Liver (tissue), 10 donors: ENCODE measurements at places on chromosomes 11 and 22. TPM values are rescaled to one million over a fixed set of nuclear protein-coding genes. Genes with fewer than 3 reads are reported as not detected.
A peak's percentile ranks its signal among the peaks of the same experiment; 100 is the strongest.

DNHD1 gene
- polyA plus RNA-seq: 6.3 TPM

CEND1 gene
- not detected for polyA plus RNA-seq

DNA sequence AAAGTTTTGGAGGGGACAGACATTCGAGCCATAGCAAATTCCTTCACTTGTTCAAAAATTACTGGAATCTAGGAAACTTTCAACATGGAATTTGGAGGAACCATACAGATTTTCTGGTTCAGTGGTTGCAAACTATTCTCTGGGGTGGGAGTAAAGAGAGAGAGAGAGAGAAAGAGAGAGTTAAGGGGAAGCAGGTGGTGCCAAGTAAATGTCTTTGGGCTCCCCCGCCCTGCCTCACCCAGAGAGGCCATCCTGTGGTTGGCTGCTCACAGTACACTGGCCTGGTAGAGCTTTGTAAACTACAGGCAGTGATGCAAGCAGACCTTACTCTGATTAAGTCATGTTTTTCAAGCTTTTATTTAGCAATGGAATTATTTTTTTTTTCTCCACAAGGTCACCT lies 82.6 kb downstream of the ADAMTS15 start:
- no peak for DNase-seq

DNA sequence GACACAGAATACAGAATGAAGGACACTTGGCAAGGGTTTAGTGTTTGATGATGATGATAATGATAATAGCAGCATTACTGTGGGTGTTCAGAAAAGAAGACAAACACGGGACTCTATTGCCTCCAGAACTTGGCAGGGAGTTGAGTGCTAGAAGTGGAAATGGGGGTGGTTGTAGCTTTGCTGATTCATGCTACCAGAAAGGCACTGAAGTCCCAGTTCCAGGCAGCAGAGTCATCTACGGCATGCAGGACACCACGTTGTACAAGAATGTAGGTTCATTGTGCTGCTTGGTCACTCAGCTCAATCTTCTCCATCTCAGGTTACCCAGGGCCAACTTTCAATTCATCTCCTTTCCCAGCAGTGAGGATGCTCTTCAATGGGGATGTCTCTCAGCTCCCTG lies 115.7 kb downstream of the NTM start:
- no peak for DNase-seq

DNA sequence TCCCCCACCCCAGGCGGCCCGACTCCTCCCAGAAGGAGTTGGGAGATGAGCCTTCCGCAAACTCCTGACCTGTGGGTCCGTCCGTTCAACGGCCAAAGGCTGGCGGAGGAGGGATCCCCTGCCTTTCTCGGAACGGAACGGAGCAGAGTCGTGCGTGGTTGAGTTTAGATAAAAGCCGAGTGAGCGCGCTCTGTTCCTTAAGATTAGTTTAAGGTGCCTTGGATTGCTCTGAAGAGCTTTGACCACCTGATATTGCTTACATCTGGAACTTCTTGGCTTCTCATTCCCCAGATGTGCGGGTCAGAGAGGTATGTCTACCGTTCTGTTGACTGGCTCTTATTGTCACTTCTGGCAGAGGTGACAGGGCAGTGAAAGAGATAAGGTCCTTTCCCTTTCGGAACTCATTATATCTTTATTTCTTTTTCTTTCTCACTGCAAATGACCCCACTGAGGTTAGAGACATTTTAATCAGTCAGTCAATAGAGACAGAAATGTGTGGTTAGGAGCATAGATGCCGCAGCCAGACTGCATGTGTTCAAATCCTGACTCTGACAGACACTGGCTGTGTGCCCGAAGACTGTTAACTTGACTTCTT lies at the start of gene TRIM6:
Gene TRIM6, plus strand, starts transcription at position 31 of the 595 bp plus-strand sequence. Its CDS starts 261 bp downstream, at position 292.
- DNase-seq: peak; percentile 58

- DNase-seq: no peak
Observed at GRCh38 chr22:25628494-25628893, 64.0 kb downstream of the GRK3 start.

- no peak for DNase-seq
Observed at GRCh38 chr11:35583126-35583525, 35.1 kb upstream of the FJX1 start.

DNA sequence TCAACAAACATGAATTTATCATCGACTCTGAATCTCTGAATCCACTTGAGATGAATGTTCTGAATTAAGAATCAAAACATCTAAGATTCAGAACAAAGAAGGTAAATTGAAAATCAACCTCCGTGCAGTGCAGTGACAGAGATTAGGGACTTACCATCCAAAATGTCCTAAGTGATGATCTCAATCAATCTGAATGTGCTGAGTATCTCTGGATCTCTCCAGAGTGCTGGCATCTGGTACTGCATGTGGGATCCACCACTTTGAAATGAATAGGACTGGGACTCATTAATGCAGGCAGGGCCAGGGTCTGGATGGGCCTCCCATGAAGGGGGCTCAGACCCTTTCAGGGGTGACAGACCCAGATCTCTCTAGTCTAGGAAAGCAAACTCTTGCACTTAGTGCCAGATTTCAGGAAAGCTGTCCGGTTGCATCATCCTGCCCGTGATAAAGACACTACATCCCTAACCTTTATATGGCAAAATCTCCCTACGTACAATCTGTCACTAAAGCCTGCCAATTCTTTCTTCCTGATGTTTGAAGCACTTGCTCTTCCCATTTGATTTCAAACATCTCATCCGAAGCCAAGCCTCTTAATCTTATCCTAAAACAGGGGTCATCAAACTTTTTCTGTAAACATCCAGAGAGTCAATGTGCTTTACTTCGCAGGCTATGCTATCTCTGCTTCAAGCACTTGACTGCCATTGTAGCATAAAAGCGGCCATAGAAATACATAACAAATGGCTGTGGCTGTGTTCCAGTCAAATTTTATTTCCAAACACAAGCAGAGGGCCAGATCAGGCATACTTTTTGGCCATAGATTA lies 263.3 kb downstream of the LARGE1 start:
- no peak for DNase-seq

DNA sequence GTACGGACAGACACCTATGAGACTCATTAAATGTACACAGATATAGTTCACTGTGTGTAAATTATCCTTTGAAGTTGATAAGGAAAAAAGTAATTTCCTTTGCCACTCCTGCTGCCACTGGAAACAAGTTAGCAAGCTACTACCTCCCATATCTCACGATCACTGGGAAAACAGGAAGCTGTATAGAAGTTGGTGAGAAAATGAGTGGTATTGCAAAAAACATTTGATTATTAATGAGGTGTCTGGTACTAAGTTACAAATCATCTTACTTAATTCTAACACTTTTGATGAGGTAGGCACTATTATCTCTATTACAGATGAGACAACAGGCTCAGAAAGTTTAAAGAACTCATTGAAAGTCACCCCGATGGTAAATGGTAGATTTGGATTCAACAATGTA lies 68.5 kb downstream of the GAB2 start:
- DNase-seq: no peak

DNA sequence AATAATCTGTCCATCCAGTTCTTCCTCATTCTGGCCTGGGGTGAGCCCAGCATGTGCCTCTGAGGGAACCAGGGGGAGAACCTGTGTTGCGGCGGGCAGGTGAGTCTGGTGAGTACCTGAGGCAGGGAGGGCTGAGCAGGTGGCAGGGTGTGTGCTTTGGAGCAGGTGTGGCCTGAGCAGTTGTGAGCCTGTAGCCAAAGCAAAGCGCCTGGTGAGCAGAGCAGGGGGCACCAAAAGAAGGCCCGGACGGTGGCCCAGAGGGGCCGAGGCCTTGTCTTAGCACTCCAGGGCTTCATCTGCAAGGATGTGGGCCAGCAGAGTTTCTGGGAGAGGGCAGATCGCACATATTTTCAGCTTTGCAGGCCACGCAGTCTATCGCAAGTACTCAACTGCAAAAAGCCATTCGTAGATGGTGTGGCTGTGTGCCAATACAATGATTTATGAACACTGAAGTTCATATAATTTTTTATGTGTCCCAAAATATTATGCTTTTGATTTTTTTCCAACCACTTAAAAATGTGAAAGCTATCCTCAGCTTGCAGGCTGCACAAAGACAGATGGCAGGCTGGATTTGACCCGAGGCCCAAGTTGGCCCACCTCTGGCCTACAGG lies 8.7 kb downstream of the GLB1L2 start:
- no peak for DNase-seq

- DNase-seq: peak; percentile 27
Observed at GRCh38 chr22:47295982-47296381, 533.5 kb downstream of the TBC1D22A start.
